Activated CD8-positive, alpha-beta memory T cell treated with anti-CD3 and anti-CD28 coated beads for 1 hour (primary cell): ENCODE measurements at places on chromosomes 3 and 15.

DNA sequence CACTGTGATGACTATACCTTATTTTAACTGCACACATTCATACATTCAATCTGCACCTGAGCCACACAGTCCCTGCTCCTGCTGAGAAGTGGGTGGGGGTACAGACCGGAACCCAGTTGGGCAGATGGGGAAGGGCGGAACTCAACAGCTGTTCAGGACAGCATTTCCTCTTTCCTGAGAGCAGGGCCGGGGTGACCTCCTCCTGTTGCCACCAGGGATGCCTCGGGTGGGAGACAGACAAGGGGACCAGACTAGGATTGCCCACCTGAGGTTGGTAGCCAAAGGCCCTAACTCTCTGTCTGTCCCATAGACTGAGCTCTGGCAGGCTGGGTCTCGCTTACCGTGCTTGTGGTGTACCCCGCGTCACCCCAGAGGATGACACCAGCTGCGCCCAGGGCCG lies 3.9 kb downstream of the HYAL2 start:
- DNase-seq, result no peak

DNA sequence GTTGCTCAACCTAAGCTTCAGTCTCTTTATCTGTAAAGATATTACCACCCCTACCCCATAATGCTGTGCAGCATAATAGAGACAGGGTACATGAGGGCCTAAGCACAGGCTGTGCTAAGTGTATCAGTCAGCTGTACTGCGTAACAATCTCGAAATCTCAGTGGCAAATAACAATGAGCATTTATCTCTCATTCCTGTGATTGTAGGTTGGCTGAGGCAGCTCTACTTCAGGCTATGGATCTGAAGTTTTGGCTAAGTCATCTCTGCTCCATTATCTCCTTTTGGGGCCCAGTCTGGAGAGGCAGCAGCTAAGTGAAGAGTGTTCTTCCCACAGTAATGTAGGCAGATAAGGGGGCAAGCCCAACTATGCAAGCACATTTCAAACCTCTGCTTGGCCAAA lies 7.1 kb upstream of the SLC6A11 start:
- no peak for DNase-seq

DNA sequence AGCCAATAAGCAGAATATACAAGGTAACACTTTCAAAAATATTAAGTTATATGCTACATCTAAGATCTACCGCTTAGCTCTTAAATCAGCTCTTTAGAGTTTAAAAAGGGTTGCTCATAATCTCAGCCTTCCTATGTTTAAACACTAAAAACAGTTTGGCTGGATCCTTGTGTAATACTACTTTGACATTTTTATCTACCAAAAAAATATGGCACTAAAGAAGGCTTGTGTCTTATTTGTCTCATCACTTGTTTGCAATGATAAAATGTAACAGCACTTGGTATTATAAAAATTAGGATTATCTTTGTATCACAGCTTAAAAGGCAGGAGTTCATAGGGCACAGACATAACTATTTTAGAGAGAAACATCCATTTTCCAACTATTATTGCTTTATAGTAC lies 9.8 kb downstream of the ANKRD28 start:
- DNase-seq, result no peak

GRCh38 chr3:101725194-101725889 lies 928 bp downstream of the CEP97 start:
- DNase-seq, result no peak

DNA sequence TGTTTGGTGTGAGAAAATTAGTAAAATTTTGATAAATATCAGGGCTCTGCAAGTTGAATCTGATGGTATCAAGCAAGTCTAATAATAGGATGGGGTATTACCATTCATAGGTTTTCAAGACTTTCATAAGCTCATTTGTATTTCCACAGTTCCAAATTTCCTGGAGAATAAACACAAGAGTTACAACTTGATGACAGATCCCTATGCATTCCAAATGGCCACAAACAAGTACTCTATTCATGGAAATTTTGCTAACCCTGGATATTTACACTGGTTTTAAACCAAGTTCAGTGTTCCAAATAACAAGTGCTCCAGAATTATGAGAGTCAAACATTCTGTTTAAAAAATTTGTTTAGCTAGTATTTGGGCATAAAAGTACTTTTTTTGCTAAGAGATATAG lies 75.0 kb upstream of the CNTN6 start:
- DNase-seq, result no peak

- no peak for DNase-seq
Measured at GRCh38 chr3:126294211-126294808, 62.9 kb downstream of the KLF15 start.

- DNase-seq, result no peak
Measured at GRCh38 chr3:74801924-74802323, 187.5 kb upstream of the CNTN3 start.

DNA sequence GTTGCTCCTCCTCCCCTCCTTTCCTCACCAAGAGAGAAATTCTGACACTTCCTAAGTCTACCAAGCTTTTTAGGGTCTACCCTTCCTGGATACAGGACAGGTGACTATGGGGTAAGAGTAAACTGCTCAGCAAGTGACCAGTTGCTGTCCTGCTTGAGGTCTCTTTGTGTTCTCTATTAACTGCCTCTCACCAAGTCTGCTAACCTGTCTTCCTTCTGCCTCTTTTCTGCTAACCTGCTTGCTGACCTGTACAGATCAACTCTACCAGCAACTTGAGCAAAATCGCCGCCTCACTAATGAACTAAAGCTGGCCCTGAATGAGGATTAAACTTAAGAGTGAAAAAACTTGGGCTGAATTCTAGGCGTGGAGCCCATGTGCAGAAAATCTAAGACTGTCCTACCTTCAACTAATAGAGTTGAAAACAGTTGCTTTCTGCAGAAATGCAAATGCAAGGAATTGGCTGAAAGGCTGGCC lies 27.1 kb downstream of the TPM1 start:
- DNase-seq, result no peak

DNA sequence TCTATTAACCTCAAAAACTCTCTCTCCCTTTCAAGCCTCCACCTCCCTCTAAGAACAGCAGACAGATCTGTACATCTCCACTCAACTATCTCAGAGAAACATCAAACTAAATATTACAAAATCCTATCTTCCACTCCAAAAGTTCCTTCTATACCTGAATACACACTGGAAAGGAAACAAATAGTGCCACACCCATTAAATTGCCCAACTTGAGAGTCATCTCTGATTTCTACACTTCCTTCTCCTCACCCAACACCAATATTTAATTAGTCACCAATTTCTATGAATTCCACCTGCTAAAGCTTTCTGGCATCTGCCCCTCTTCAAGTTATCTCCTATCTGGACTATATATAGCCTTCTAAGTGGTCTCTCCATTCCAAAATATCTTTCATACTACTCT lies 65.8 kb downstream of the PEAK1 start:
- DNase-seq, result no peak

DNA sequence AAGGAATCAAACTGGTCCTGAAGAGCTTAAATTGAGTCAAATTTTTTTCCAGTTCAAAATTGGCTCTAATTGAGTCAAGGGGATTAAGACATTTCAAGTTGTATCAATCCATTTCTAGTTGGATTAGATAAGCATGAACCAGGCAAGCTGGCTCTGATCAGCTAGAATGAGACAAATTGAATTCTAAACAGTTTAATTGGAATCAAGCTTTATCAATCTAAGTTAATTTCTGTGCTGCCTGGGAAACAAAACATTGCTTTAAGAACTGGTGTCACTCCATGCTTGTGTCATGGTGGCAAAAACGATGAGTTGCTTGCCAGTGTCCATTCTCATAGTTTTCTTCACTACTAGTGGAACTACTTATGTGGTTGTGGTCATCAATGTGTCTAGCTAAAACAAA lies 116.8 kb downstream of the TGFBR2 start:
- DNase-seq, result no peak

- no peak for DNase-seq
Measured at GRCh38 chr3:50078622-50079021, 10.1 kb upstream of the RBM5 start.

DNA sequence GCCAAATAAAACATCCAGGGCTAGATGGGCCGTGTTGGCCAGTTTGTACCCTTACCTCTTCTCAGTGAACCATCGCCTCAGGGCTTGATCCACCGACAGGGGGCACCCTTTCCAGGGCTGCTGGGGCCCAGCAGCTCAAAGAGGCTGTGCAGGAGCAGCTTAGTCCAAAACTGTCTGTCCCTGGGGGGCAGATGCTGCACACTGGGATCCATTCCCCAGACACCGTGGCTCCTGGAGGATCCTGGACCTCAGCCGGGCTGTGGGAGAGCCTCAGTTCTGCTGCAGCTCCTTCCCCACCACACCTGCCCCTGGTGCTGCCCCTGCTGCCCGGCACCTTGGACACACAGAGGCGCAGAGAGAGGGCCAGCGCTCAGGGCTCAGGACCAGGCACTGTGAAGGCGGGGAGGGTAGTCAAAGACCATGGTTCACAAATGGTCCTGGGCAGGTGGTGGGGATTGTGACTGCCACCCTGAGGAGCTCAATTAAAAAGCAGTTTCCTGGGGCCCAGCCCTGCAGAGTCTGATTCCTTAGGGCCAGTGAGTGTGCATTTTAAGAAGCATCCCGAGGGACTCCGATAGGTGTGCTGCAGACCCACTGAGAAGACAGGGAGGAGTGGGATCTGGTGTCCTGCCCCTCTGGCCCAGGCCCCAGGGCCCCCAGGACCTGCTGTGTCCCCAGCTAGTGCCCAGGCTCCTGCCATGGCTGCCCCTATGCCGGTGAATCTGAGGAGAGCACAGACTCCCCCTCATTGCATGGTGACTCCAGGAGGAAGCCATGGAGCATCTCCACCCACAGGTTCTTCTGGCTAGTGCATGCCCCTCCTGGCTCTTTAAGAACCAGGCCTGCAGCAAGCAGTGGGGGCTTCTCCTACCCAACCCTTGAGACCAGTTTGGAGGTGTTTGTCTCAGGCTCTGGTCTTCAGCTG lies 86.5 kb upstream of the PRR20G start:
- no peak for DNase-seq

GRCh38 chr3:183807209-183807728 lies 18.1 kb downstream of the MAP6D1 start:
- no peak for DNase-seq

- no peak for DNase-seq
Measured at GRCh38 chr3:172454180-172454579, 5.9 kb upstream of the GHSR start.

- no peak for DNase-seq
Measured at GRCh38 chr15:77944002-77944867, 133.3 kb downstream of the TBC1D2B start.

DNA sequence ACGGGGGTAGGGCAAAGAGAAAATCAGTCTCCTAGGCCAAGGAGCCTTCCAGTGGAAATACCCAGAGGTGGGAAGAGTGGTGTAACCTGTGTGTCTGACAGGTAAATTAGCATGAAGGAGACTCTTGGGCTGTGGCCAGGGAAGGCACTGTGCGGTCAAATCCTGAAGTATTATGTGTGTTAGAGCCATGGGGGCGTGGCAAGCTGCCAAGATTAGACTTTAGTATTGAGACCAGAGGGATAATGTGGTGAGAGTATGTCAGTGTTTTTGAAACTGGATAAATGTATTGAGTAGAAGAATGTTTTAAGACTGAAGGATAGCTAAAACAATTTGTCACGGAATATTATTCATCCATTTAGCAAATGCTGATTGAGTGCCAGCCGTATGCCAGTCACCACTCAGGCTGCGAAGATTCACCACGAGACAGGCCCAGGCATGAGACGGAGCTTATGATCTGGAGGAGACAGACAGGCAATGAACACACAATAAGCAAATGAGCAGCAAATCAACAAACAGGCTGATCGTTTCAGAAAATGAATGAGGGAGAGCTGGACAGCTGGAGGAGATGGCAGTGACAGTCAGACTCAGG lies 445.9 kb downstream of the MCTP2 start:
- DNase-seq, result no peak

- no peak for DNase-seq
Measured at GRCh38 chr15:98927996-98928395, 79.6 kb downstream of the PGPEP1L start.

DNA sequence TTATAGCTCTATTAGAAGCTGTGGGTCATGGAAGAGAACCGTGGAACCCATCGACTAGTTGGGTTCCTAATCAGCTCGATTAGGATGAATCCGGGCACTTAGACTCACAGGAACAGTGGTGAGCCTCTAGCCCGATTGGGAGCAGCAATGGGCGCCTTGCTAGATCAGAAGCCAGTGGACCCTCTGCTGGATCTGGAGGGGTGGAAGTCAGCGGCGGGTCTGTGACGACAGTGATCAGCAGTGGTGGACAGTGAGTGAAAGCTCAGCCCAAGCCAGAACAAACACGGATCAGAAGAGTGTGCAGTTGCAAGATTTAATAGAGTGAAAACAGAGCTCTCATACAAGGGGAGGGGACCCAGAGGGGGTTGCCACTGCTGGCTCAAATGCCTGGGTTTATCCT lies 1170.2 kb downstream of the OTOL1 start:
- no peak for DNase-seq

- DNase-seq, result no peak
Measured at GRCh38 chr3:25349828-25350724, 78.0 kb upstream of the RARB start.

DNA sequence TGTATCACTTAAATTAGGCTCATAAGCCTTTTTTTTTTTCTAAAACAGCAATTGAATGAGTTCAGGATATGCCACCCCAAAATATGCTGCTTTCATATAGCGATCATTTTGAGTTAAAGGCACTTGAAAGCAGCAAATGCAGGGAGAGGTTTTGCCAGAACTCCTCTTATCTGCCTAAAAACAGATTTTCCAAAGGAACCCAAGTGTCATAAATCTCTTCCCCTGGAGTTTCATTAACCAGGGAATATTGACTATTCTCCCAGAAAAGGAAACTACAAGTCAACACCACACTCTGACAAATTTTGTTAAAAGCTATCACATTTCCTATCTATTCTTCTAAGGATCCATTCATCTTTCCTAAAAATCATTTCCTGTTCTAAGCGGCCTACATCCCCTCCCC lies 11.3 kb downstream of the DNAAF4 start:
- no peak for DNase-seq

- DNase-seq, result no peak
Measured at GRCh38 chr3:182450942-182451787, 342.1 kb upstream of the ATP11B start.
